Activated CD4-positive, alpha-beta memory T cell treated with anti-CD3 and anti-CD28 coated beads for 36 hours (primary cell): ENCODE measurements at places on chromosomes 7 and 10.

DNA sequence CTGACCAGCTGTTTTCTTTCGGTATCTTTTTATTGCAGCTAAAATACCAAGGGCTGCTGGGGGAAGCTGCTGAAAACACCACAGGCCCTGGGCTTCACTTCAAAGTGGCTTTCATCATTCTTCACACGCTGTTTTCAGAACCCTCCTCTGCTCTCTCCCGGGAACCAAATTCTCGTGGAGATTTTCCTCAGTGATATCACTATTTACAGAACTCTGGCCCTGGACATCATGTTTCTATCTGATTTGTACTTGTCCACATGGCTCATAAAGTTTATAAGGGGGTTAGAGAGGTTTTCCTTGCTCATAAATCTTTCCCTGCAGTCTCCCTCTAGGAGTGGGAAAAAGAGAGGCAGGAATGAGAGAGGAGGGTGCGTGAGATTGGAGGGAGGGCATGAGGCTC lies 177.4 kb upstream of the NPVF start:
- no peak for DNase-seq

GRCh38 chr7:82210416-82211184 lies 233.0 kb downstream of the CACNA2D1 start:
- no peak for DNase-seq

- DNase-seq, result no peak
Observed at GRCh38 chr10:14653271-14654161, 121.2 kb downstream of the FAM107B start.

GRCh38 chr10:97300980-97301379 lies 8.5 kb upstream of the ARHGAP19 start:
- DNase-seq, result no peak

GRCh38 chr10:114000457-114001010 lies 43.1 kb upstream of the ADRB1 start:
- DNase-seq, result no peak

DNA sequence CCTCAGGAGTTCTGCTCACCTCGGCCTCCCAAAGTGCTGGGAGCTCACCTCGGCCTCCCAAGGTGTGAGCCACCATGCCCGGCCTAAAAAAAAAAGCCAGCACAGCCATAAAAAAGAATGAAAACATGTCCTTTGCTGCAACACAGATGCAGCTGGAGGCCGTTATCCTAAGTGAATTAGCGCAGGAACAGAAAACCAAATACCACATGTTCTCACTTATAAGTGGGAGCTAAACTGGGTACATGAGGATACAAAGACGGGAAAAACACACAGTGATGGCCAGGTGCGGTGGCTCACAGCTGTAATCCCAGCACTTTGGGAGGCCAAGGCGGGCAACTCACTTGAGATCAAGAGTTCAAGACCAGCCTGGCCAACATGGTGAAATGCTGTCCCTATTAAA lies 20.9 kb downstream of the PSPH start:
- DNase-seq, result no peak

GRCh38 chr10:30935078-30935477 lies 96.6 kb downstream of the ZNF438 start:
- DNase-seq, result no peak

- DNase-seq, result no peak
Observed at GRCh38 chr7:128067983-128068382, 36.7 kb upstream of the LRRC4 start.

- no peak for DNase-seq
Observed at GRCh38 chr7:12647364-12648219, 39.8 kb upstream of the ARL4A start.

GRCh38 chr10:30488316-30488715 lies 54.3 kb downstream of the MAP3K8 start:
- no peak for DNase-seq
